ENCODE measurements at places on chromosomes 2 and 18.

DNA sequence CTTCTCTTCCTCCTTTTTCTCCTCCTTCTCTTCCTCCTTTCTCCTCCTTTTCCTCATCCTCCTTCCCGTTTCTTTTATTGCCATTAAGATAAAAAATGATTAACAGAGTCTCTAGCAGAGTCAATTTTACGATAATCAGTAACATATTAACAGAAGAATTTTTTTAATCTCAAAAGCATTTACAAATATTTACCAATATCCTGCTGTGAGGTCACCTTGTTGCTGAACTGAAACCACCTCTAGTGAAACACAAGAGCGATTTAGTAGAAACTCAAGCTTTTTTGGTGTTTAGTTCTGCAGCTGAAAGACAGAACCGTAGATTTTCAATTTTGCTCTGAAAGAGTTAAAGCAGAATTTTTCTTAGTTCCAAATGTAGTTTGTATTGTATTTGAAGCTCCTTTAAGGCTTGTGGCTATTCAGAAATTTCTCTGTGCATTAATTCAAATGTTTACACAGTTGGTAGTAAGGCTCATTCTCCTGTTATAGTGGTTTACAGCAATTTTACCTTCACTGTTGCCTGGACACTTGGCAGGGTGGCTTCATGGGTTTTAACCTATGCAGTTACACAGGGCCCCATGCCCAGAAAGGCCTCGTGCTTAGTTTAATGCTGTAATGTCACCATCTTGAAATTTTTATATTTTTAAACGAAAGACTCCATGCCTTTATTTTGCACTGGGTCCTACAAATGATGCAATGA lies 1106.6 kb upstream of the FAM98A start:
- no peak for DNase-seq

GRCh38 chr2:127431408-127432023 lies 13.3 kb downstream of the PROC start:
- no peak for DNase-seq

GRCh38 chr2:227482638-227483340 lies 10.8 kb downstream of the AGFG1 start:
- no peak for DNase-seq

GRCh38 chr2:149422991-149423338 lies 92.6 kb downstream of the LYPD6 start:
- no peak for DNase-seq

DNA sequence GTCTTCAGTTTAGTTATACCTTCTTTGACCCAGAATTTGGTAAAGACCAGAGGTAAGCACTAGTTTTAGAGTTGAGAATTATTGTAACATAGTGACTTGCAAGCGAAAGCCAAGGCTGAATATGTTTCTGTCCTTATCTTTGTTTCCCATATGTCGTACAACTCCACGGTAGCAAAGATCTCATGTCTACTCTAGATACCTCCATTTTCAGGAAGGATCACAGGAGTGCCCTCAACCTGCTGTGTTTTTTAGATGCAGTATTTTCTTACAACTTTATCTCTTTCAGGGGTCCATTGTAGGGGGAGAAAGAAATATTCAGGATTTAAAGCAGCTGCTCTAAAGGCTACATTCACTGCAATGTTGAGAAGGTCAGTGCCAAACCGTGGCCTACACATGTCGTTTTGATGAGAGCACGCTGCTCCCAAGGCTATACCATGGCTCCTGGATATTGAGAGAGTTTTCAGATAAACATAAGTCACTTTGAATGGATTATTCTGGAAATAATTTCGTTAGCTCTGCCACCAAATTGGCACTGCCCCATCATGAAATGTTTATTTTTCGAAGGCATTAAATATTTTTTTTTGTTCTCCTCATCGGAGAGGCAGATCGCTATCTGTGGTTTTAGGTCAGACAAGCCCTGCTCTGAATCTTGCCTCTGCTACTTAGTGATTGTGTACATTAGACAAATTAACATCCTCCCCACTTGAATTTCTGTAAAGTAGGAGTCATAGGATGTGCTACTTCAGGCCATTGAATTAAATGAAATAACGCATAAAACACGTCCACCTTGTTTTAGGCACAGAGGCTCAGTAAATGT lies 2.1 kb downstream of the RHBDD1 start:
- DNase-seq = no peak

- DNase-seq = no peak
Observed at GRCh38 chr2:127423880-127424279, 5.7 kb downstream of the PROC start.

DNA sequence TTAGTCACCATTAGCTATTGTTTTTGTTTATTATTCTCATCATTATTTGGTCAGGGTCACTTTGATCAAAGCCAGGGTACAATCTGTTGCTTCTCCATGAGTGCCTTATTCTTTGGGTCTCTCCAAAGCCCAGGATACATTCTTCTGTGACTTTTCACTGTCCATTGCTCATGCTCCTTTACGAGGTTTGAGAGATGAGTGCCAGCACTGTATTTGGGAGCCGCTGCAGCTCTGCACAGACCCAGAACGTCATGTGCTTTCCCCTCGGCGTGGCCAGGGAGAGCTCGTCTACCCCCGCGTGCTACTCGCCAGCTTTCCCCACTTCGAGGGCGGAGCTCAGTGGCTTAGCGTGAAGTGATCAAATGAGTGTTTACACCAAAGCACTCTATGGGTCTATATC lies 123.7 kb downstream of the COL6A3 start:
- DNase-seq = no peak
